ENCODE measurements at places on chromosomes 12 and 14. TPM values are rescaled to one million over a fixed set of nuclear protein-coding genes. Genes with fewer than 3 reads are reported as not detected.

AMHR2 gene
- 0.40 TPM for total RNA-seq

DNA sequence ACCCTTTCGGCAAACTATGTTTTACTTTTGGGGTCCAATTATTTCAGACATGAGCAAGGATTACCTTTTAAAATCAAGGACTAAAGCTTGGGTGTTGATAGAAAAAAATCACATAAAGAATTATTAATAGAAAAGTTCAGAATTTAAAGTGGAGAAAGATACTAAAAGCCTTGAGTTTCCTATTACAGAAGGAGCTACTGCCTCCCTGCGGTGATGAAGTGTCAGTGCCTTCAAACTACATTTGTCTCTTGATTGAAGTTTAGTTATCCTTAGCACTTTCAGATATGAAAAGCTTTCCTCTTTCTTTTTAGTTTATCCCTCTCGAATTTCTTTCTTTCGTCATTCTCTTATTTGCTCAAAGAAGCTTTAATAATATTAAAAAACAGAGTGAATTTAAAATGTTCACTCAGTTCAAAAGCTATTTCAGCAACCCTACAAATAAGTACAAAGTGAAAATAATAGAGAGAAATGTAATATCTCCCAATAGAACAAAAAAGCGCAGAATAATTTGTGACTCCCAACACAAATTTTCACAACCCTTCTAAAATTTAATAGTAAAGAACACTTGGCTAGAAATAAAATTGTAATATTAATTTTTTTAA, 87.6 kb downstream of the SEC23A start:
- H3K27ac ChIP-seq: no peak overlapping the region
- H3K4me1 ChIP-seq: no peaks in the 10 kb centered on the region
- no peak overlapping the region for H3K4me3 ChIP-seq
- DNase-seq: no peak

DNA sequence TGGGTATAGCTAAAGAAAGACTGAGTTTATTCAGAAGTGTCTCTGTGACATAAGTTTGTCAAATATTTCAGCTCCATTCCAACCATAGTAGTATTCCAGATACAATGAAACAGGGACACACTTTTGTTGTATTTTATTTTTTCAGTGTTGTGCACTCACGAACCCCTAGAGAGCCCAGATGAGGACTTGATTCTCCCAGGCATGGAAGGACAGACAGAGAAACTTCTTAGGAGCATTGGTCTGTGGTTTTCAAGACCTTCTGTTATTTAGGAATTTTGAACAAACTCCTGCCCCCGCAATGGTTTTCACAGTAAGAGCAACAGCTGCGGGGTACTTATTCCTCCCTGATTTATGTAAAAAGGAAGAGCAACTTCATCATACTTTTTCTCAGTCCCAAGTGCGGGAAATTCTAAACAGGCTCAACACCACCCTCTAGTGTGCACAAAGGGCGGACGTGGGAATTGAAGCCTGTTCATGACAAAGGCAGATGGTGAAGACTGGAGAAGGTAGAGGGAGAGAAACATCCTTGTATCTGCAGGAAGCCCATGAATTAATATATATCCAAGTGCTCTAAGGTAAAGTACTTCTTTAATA, 147.6 kb downstream of the PAH start:
- H3K27ac ChIP-seq: no peak overlapping the region
- no peak for DNase-seq
- no peaks in the 10 kb centered on the region for H3K27me3 ChIP-seq
- H3K4me3 ChIP-seq: no peak overlapping the region
- no peaks in the 10 kb centered on the region for H3K4me1 ChIP-seq

DNA sequence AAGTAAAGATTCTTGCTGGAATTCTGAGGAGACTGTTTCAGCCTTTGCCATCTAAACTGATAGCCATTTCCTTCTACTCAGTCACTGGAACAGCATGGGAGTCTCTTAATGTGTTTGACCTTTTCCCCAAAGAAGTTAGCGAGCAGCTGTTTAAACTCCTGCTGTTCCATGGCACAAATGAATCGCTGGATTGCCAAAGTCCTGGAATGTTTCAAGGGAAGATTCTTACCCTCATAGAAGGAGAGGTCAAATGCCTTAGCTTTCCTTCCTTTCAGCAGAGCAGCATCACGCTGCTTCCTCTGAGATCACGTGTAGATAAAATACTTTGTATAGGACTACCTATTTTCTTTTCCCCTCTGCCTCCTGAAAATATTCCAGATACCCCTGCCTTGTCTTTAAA, 10.5 kb upstream of the NR2C1 start:
- H3K27ac ChIP-seq: peak overlapping the region; percentile 37
- no peaks in the 10 kb centered on the region for H3K4me1 ChIP-seq
- no peak for DNase-seq
- H3K36me3 ChIP-seq: peaks cover 2% of the 10 kb centered on the region

DNA sequence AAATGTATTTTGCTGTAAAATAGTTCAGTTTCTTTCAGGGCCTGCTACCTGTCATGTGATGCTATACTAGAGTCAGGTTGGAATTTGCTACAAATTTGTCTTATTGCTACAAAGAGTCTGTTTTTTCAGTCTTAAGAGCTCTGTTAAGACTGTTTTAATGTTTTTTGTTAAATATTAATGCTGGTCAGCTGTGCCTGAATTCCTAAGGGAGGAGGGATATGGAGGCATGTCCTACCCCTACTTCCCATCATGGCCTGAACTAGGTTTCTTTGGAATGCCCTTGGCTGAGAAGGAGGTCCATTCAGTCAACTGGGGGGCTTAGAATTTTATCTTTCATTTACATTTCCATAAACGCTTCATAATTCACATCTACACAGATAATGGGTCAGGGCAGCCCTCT, 30.0 kb downstream of the IQSEC3 start:
- H3K27ac ChIP-seq: no peak overlapping the region
- no peaks in the 10 kb centered on the region for H3K27me3 ChIP-seq
- no peak for DNase-seq
- no peak overlapping the region for H3K4me3 ChIP-seq

Measured in Peyer's patch (tissue), 4 donors.